Fibroblast of the aortic adventitia (primary cell): ENCODE measurements at places on chromosomes 16 and 17. TPM values are rescaled to one million over a fixed set of nuclear protein-coding genes. Genes with fewer than 3 reads are reported as not detected.

DNA sequence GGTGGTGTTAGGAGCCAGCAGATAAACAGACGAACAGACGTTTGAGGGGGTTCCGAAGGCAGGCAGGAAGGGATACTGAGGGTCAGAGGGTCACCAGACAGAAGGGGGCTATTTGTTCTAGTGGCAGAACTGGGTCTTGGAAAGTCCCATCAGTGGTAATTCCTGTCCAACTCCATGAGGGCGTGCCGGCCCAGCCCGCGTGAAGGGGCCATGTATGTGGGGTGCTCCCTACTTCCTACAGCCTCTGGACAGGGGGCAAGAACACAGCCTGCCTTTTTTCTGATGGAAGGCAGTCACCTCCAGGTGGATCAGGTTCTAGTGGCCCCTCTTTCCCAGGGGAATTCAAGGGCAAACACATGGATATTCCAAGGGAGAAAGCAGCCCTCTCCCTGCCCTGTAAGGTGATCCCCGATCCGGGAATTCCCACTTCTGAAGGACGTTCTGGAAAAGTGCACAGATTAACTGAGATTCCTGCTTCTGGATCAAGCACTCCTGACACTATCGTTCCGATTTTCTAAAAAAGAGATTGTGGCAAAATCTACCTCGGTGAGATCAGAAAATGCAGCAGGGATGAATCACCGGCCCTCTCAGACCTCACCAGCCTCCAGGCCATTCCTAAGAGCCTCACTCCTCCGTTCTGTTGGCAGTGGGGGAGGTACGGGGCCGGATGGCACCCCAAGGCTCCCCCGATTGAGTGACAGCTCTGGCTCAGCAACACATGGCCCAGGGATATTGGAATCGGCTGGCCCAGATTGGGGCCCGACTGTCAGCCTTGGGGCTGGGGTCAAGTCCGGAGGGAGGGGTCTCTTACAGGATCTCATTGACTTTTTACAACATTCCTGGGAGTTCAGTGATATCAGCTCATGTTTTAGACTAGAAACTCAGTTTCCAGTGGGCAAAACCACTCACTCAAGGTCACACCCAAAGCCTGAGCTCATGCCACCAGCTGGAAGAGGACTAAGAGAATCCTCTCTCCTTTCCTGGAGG is 12.4 kb downstream of the STX1B start:
- DNase-seq = peak; percentile 68

DNA sequence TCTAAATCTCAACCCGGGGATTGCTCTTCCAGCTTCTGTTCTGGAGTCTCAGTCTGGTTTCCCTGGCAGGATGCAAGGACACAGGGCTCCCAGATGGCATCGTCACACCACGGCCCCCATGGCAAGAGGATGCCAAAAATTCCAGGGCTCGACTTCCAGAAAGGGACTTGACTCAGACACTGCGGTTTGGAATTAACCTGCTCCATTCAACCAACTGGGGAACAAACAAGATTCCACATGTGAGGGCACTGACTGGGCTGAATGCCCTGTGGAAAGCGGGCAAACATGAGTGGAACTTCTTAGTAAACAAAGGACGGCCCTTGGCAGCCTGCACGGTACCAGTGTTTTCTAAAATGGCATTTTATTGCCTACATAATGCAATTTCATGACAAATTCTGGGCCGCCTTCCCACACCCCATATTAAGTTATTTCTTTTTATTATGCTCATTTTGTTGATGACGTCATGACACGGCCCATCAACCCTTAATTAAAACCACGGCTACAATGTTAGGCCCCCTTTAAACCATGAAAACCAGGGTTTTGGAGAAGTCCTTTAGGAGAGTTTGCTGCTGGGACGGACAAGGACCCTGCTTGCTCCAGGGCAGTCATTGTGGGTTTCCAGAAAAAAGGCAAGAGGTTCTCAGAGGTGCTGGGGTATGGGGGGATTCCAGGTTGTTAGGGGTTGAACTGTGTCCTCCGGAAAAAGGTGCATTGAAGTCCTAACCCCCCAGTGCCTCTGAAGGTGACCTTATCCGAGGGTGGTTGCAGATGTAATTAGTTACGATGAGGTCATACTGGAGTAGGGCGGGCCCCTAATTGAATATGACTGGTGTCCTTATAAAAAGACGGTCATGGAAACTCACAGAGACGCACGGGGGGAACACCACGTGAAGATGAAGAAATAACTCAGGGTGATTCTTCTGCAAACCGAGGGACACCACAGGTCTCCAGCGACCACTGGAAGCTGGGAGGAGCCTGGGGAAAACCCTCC is 205.6 kb downstream of the FOXL1 start:
- no peak for DNase-seq

Gene PPP1R27
- total RNA-seq = not detected in 2 replicates

- peak; percentile 73 for DNase-seq
These were observed 3.6 kb upstream of the ZNHIT3 start for GRCh38 chr17:36482611-36483504.

DNA sequence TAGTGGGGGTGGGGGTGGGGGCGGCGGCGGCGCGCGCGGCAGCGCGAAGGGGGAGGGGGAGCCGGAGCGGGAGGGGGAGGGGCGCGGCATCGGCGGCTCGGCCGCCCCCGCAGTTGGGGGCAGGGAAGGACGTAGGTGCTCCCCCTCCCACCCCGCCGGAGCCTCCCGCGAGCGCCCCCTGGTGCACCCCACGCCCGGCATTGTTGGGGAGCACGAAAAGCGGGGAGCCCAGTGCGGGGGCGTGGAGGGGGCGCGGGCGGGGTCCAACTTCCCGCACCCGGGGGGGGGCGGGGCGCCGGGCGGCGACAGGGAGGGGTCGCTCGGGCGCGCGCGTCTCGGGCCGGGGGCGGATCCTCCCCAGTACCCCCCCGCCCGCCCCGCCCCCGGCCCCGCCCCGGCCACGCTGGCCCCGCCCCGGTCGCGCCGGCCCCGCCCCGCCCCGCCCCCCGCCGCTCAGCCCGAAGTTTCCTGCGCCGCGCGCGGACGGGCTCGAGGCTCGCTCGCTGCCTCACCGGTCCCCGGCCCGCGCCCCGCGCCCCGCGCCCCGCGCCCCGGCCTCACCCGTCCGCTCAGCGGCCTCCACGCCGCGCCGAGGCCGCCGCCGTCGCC is at the start of gene CACNA1H:
Gene CACNA1H, plus strand, starts transcription at position 456 of the 609 bp plus-strand sequence. CDS start 632 bp downstream, outside the sequence.
- DNase-seq = no peak

GRCh38 chr17:56640116-56640515 is 46.6 kb downstream of the NOG start:
- no peak for DNase-seq

Gene NPIPA7
- 2.5 TPM in 1 of 2 replicates, not detected in the other for total RNA-seq

Gene CHST5
- total RNA-seq = 0.09 TPM in 1 of 2 replicates, not detected in the other

- no peak for DNase-seq
These were observed 34.3 kb upstream of the TMEM92 start for GRCh38 chr17:50239937-50240336.

DNA sequence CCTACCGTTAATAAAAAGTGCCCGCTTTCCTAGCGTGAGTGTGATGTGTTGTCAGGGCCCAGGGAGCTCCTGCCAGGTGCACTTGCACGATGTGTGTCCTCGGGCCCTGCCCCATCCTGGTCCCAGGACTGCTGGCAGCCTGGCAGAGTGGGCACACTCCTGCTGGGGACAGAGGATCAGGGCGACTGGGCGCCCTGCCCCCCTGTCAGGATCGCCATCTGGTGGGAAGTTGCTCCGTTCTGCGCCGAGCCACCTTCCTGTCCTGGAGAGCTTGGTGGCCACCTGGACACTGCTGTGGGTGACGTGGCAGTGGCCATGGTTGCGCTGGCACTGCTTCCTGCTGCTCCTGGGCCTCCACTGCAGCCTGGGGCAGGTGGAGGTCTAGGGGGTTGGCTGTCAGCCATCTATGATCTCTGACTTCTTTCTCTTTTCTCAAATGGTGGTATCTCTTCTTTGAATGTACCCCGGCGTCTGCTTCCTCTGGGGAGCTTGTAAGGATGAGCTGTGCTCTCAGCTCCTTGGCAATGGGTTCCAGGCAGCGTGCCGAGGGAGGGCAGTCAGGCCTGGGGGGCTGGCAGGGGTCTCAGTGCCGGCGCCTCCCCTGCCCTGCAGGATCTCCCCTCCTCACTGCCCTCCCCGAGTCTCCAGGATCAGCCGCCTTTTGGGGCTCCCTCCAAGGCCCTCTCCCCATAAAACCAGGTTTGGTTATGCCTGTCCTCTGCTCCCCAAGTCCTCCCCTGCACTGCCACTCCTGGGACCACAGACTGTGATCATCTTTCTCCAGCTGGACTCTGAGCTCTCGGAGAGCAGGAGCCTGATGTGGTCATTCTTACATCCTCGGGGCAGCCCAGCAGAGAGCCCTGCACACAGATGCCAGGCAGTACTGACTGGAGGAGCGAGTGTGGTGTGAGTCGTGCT is 76.9 kb downstream of the AMFR start:
- no peak for DNase-seq

- DNase-seq = peak; percentile 86
These were observed 6.2 kb upstream of the DUSP14 start for GRCh38 chr17:37483311-37484039.

Gene ERCC4
- 16.4 and 43.0 TPM in 2 replicates for total RNA-seq

GRCh38 chr17:29145289-29146073 is 34.7 kb downstream of the MYO18A start:
- peak; percentile 85 for DNase-seq

- no peak for DNase-seq
These were observed 22.0 kb upstream of the CIBAR2 start for GRCh38 chr16:85134076-85134788.
